ENCODE measurements at places on chromosomes 13 and 19.

GRCh38 chr13:95184317-95184716 lies 116.9 kb downstream of the ABCC4 start:
- DNase-seq, result no peak

GRCh38 chr13:47076500-47076899 lies 179.6 kb upstream of the HTR2A start:
- DNase-seq, result no peak

GRCh38 chr13:113552786-113553434 lies 31.6 kb upstream of the TFDP1 start:
- DNase-seq, result no peak

DNA sequence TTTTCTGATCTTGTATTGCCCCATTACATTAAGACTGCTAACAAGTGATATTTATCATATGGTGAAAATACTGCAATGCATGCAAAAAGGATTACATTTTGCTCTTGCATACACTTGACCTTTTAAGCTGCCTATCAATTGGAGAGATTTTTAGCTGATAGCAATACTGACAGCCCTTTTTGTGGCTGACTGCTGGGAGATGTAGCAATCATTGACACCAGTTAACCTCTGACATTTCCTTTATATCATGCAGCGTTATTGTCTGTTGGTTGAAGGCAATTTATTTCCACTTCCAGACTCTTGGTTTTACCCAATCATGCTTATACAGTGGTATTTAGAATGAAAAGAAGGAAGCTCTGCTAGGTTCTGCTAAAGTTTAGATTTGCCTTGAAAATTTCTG lies 364.0 kb downstream of the LMO7 start:
- DNase-seq, result no peak

DNA sequence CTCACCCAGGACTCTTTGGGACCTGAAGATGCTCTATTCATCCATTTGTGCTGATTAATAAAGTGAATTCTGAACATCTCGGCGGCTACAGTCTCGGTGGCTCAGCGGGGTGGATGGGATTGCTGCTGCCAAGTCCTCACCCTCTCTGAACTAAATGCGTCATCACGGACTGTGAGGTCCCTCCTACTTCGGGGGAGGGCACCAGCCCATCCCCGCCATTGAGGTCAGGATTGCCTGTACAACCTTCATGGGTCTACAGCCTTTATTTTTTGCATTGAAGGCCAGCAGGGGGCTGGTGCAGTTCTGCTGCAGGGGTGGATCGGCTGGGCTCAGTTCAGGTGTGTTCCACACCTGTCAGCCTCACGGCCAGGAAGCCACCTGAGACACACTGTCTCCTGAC lies 181.8 kb downstream of the COL4A1 start:
- no peak for DNase-seq

GRCh38 chr19:41928221-41928683 lies at the start of gene ERFL:
Gene ERFL (minus strand): TSS chr19:41928449. CDS start chr19:41912919, 15,530 bp downstream.
- DNase-seq, result no peak

DNA sequence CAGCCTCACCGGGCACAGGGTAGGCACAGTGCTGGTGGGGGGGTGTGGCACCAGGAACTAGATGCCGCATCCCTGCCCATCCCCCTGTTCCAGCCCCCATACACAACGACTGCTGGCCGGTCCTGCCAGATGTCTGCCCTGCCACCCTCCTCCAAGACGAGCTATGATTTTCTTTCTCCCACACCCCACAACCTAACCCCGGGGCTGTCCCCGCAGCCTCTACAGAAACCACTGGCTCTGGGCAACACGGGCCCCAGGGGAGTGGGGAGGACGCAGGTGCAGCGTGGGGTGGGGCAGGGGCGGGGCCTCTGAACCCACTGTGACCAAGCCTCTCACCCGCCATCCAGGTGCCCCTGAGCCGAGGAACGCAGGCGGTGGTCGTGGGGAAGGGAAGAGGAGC lies 15.5 kb downstream of the PGLS start:
- no peak for DNase-seq

GRCh38 chr13:34361560-34361959 lies 543.6 kb downstream of the RFC3 start:
- no peak for DNase-seq

- DNase-seq, result no peak
These were observed 14.1 kb downstream of the UBAC2 start for GRCh38 chr13:99214731-99215130.

GRCh38 chr13:22270881-22271280 lies 600.0 kb downstream of the FGF9 start:
- DNase-seq, result no peak

GRCh38 chr19:5694167-5694955 lies 4.3 kb downstream of the RPL36 start:
- DNase-seq, result no peak

GRCh38 chr19:49801966-49802661 lies 11.0 kb downstream of the FUZ start:
- DNase-seq, result no peak

DNA sequence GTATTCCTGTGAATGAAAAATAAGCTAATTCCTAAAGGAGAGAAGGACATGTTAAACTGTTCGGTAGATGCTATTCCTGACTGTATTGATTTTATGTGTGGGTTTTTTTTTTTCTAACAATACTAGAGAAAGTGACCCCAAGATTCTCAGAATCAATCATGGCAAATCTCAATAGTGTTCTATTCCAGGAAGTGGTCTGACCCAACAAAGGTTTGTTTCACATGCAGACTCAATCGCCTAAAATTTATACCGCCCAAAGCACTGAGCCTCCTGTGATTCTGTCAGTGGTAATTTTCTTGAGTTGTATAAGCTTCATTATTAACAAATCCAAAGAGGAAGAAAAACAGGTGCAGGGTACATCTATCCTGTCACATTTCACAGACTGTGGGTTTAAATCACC lies 293.7 kb downstream of the SUCLA2 start:
- no peak for DNase-seq

- no peak for DNase-seq
These were observed 536.4 kb downstream of the IRS2 start for GRCh38 chr13:109249780-109250528.

DNA sequence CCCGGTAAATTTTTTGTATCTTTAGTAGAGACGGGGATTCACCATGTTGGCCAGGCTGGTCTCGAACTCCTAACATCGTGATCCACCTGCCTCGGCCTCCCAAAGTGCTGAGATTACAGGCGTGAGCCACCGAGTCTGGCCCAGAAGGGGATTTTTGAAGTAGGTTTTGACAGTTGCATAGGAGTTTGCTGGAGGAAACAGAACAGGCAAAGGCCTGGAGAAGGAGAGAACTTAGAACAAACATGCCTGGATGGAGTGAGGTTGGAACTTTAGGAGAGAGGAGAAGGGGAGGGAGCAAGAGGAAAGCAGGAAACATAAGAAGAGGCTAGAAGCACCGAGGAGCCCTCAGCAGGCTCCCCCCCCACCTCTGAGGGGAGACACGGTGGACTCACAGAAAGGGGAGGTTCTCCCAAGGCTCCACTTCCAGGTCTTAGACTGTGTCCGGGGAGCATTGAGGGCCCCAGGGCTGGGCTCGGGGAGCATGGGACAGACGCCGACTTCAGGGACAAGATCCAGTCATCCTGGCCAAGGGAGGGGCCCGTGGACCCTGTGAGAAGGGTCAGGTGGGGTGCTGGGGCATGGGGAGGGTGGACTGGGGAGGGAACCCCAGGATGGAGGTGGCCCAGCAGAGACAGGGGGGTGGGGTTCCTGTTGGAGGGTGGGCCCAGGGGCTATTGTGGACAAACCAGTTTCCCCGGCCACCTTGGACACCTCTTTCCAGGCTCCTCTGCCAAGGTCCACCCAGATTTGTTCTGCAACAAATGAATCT lies 1.8 kb upstream of the FBN3 start:
- DNase-seq, result no peak

- DNase-seq, result no peak
These were observed 152.8 kb downstream of the SOX1 start for GRCh38 chr13:112219740-112220139.

All from stimulated activated CD8-positive, alpha-beta memory T cell treated with anti-CD3 and anti-CD28 coated beads, Interleukin-2, amount 100 ng/mL, for 1 hour (primary cell).